Stimulated activated effector memory CD8-positive, alpha-beta T cell treated with anti-CD3 and anti-CD28 coated beads, Interleukin-12 subunit alpha, Interleukin-12 subunit beta, amount 100 ng/mL, for 72 hours (primary cell): ENCODE measurements at places on chromosomes 2 and 18.

GRCh38 chr2:44453259-44453658 is 91.5 kb downstream of the CAMKMT start:
- DNase-seq: no peak

DNA sequence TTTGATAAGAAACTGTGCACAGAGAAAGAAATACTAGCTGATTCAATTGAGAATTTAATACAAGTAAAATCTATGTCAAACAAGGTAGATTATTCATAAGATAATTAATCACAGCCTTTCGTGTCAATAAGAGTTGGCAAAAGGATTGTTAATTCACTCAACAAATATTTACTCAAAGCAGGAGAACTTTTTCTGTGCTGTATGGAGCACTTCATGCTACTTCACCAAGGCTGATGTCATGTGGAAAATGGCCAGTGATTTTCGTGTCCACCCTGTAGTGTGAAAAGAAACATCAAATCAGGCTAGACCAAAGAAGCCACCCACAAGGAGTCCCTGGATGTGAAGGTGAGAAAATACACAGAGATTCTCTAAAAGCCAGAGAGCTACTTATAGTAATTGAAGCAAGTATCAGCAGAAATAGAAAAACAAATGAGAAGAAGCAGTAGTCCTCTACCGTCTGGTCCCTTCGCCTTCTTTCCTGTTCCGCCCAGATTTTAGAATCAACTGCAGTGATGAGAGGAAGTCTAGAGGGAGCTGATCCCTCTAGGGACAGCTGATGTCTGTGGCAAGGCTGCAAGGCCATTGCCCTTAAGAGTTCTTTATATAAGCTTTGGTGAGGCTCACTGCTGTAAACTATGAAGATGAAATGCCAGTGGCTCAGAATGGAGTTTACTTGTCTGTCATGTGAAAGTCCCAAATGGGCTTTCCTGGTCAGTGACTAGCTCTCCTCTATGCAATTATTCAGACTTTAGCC is 201.3 kb upstream of the APCDD1 start:
- DNase-seq: no peak

- no peak for DNase-seq
These were observed 81.4 kb upstream of the PKDCC start for GRCh38 chr2:41966431-41966893.

- no peak for DNase-seq
These were observed 428.5 kb upstream of the CNTNAP5 start for GRCh38 chr2:123596621-123597020.

DNA sequence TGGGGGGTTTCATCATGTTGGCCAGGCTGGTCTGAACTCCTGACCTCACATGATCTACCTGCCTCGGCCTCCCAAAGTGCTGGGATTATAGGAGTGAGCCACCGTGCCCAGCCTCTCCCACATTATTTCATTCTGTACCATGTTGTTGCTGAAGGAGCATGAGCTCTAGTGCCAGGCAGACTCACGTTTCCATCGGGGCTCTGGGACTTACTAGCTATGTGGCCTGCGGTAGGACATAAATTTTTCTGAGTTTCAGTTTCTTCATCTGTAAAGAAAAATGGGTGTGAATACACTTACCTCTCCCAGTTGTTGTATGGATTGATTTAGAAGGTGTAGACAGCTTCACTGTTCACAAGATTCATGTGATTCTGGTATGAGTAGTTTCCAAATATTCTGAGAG is 30.8 kb upstream of the CCL20 start:
- DNase-seq: no peak

DNA sequence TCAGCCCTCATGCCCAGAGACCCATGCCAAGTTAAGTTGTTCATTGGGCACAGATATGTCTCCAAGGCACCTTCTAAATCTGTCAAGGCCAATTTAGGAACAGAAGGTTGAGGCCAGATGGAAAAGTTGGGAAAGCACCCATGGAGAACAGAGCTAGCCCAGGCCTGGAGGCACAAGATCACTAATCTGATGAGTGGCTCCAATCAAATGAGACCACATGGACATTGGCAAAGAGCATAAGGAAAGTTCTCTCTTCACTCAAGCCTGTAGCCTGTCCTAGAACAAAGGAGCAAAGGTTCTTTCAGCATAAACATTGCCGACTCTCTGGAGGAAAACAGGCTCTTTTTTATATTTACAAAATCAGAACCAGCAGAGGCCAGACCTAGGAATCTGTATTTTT is 154.8 kb downstream of the RNF152 start:
- DNase-seq: no peak

DNA sequence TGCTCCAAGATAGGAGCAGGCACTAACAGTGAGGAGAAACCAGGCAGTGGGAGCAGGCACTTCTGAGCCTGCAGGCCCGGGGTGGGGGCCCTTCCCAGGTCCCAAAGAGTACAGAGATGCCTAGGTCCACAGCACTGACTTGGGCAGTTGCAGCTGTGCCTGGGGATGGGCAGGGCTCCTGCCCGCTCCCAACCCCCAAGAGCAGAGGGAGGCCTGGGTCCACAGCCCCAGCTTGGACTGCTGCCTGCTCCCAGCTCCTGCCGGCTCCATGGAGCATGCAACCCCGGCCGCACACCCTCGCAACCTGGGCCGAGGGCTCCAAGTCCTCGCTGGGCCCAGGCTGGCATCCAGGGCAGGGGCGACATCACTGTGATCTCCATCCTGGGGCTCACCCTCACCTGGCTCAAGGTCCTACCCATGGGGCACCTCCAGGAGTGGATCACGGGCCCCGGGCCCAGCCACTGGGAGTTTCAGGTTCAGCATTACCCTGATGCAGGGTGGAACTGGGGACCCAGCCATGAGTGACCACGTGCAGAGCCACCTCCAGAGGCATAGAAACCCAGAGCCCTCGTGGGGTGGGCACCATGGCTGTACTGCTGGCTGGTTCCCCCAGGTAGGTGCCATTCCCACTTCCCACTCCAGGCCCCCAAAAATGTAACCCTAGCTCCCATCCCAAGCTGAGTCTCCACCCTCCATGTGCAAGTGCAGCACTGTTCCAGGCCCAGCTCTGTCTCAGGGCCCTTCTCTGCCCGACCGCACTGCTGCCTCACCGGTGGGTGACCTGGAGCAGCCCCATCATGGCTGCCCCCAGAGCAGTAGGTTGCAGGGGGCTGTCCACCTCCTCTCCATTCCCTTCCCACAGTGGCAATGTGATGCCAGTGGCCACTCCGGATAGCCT is 325.6 kb downstream of the NR4A2 start:
- DNase-seq: no peak
